GM18507 (cell line): ENCODE measurements at places on chromosomes 4 and X.

DNA sequence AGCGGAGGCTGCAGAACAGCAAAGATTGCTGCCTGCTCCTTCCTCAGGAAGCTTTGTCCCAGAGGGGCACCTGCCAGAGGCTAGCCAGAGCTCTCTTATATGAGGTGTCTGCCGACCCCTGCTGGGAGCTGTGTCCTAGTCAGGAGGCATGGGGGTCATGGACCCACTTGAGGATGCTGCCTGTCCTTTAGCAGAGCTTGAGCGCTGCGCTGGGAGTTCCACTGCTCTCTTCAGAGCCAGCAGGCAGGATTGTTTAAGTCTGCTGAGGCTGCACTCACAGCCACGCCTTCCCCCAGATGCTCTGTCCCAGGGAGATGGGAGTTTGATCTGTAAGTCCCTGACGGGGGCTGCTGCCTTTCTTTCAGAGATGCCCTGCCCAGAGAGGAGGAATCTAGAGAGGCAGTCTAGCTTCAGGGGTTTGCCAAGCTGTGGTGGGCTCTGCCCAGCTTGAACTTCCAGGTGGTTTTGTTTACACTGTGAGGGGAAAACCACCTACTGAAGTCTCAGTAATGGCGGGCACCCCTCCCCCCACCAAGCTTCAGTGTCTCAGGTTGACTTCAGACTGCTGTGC, 10.9 kb downstream of the DCK start:
- no peak for DNase-seq

- DNase-seq, result no peak
Observed at GRCh38 chr4:70868778-70869177, 29.1 kb upstream of the GRSF1 start.

DNA sequence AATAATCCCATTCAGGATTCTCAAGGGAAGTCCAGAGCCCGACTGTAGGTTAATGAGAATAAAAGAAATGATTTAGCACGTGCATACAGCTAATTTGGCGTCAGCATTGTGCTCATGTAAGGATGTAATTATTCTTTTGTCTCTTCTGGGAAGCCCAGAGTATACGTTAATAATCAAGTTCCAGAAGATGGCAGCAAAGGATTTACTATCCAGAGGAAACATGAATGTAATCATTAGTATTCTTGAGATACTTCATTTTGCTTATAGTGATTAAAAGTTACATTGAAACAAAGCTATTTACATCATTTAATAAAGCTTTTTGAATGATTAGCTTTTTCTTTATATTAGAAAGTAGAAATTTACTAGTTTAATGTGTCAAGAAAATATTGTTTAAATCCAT, 27.1 kb upstream of the MAP9 start:
- DNase-seq, result no peak

DNA sequence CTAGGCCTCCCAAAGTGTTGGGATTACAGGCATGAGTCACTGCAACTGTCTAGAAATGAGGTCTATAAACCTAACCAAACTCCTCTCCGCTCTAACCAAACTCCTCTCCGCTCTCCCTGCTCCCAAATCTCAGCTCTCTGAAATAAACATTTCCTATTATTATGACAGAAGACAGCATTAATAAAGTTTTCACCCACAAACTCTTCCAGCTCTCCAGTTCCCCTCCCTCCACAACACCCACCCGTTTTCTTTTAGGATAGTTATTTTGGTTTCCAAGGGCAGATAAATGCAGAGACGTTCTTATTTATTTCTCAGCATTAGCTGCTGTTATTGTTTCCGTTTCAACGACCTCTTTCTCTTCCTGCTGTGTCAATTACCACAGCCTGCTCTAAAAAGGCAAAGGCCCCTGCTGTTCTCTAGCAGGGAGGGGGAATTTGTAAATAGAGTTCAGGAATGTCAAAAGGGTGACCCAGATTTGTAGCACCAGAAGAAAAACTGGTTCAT, 13.3 kb upstream of the SCD5 start:
- no peak for DNase-seq

DNA sequence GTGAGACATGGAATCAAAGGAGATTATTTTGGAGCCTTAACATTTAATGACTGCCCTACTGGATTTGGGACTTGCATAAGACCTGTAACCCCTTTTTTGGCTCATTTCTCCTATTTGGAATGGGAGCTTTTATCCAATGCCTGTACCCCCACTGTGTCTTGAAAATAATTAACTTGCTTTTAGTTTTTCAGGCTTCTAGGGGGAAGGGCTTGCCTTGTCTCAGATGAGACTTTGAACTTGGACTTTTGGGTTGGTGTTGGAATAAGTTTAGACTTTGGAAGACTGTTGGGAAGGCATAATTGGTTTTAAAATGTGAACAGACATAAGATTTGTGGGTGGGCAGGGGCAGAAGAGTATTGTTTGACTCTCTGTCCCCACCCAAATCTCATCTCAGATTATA, 189.1 kb upstream of the POU3F4 start:
- no peak for DNase-seq

GRCh38 chr4:85741921-85742591, 267.1 kb downstream of the ARHGAP24 start:
- DNase-seq, result no peak

DNA sequence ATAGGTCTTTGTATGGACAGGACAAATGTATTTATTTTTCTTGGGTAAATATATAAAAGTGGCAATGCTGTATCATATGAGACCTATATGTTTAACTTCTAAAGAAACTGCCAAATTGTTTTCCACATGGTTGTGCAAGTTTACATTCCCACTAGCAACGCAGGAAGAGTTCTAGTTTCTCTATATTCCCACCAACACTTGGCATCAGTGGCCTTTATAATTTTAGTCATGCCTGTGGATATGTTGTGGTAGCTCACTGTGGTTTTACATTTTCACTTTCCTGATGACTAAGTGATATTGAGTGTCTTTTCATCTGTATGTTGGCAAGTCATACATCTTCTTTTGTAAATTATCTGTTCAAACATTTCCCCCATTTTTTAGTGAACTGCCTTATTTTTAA, 126.0 kb downstream of the EMCN start:
- DNase-seq, result no peak

DNA sequence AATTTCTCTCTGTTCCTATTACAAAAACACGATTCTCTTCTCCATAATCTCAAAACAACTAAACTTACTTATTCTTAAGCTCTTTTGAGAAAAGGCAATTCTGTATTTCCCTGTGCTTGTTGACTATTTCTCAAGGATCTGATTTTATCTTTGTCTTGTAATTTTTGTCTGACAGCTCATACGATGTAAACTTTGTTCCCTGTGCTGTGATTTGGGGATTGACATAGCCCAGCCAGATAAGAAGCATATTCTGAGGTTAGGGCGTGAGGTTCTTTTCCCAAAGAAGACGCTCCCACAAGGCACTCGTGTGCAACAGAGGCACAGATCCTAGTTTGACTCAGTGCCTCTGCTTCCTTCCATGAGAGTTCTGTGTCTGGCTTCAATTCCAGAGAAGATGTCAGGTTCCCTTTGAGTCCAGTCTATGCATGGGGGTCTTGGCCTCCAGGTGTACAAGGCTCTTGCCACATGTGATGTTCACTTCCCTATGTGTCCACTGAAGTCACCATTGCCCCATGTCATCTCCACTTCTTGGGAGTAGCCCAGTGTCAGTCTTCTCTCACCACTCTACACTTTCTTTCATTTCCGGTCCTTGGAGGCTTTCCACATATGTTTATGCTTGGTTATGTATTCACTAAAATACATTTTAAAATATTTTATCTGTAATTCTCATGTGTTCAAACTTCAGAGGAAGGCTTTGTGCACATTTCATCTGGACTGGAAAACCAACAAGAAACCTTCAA, 94.8 kb downstream of the MID1 start:
- DNase-seq, result no peak

DNA sequence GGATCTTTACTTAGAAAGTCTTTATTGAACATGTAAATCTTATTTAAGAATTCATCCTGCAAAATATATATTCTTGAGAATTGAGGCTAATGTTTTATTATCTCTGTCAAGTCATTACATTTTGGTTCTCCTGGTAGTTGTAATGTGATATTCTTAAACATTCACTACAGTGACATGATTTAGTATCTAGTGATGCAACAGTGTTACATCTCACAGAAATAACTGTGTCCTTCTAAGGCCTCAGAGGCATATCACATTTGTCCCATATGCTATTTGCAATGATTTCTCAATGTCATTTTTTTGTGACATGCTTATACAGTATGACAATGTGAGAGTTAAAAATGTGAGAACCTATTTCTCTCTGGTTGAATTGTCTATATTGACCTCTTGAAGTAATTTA, 34.1 kb downstream of the PRRG1 start:
- no peak for DNase-seq

DNA sequence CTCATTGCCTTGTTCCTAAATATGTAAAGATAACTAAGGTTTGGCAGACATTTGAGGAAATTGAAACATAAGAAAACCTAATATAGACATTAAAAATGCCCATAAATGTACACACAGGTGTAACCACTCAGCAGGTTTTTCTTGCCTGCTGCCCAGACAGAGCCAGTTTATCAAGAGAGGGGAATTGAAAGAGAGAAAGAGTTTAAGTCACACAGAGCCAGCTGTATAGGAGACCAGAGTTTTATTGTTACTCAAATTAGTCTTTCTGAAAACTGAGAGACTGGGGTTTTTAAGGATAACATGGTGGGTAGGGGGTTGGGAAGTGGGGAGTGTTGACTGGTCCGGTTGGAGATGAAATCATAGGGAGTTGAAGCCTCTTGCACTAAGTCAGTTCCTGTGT, 119.0 kb downstream of the CFAP299 start:
- no peak for DNase-seq

GRCh38 chr4:122810669-122811068, 16.0 kb upstream of the FGF2 start:
- DNase-seq, result no peak
